ENCODE measurements at places on chromosomes 7 and 10. TPM values are rescaled to one million over a fixed set of nuclear protein-coding genes. Genes with fewer than 3 reads are reported as not detected.

DNA sequence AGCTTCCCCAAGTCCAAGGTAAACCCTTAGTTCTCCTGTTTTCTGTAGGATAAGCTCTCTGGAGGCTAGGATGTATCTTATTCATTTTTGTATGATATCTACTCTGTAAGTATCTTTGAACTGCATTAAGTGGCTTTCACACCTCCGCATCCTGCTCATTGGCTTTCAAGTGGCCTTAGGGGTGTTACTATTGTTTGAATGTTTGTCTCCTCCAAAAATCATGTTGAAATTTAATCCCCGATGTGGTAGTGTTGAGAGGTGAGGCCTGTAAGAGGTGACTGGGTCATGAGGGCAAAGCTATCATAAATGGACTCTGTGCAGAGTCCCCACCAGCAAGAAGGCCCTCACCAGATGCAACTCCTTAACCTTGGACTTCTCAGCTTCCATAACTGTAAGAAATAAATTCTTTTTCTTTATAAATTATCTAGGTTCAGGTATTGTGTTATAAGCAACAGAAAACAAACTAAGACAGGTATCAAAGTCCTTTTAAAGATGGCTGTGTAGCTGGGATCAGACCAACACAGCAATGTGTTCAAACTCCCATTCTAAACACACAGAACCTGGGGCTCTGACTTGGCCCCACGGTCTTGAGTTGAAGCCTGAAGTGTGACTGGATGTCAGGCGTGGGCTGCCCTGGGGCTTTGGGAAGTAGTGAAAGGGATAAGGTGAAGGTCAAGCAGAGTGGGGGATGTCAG lies 25.9 kb downstream of the TBXAS1 start:
- no peak for DNase-seq

DNA sequence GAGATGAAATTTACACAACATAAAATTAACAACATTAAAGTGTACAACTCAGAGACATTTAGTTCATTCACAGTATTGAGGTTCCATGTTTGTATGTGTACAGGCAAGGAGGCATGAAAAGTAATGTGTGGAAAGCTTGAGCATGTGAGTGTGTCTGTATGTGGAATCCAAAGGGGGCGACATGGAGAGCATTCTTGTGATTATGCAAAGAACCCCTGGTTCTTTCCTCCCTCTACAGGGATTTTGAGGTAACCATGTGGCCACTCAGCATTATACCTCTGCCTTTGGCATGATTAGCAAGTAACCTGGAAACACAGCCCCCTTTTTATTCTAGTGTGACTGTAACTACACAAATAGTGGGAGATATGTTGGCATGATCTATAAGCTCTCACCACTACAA lies 21.0 kb downstream of the OR2F1 start:
- no peak for DNase-seq

GRCh38 chr10:734481-734880 lies 45.0 kb upstream of the DIP2C start:
- no peak for DNase-seq

- DNase-seq, result no peak
These were observed 35.0 kb downstream of the CCDC146 start for GRCh38 chr7:77157446-77157845.

GRCh38 chr7:29194594-29195427 lies at the start of gene CHN2:
Gene CHN2, plus strand, starts transcription at chr7:29194775.
- peak; percentile 81 for DNase-seq

DNA sequence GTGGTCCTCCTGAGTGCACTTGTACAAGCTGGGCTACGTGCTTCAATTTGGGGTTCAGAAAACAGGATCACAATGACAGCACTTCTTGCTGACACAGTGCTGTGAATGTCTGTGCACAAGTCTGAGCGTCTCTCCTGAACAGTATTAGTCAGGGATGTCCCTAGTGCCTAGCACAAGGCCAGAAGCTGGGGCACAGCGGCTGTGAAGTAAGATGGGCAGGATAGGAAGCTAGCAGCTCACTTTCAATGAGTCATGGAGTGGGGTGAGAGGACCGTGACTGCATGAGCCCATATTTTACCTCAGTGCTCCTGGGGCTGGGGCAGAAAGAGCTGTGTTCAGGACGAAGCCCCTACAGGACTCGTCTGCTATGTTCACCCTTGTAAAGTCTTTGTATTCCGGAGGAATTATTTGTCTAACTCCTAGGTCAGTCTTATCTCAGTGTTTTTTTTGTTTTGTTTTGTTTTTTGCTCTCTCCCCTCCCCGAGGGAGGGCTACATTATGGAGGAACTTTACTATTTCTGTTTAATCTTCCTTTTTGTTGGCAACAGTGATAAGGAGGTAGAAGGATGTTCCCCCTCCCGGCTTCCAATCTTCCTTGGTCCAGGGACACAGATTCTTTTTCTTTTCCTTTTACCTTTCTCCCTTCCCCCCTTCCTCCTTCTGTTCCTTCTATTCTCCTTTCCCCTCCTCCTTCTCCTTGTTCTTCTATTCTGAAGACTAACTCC lies 2.8 kb upstream of the LRMDA start:
- no peak for DNase-seq

DNA sequence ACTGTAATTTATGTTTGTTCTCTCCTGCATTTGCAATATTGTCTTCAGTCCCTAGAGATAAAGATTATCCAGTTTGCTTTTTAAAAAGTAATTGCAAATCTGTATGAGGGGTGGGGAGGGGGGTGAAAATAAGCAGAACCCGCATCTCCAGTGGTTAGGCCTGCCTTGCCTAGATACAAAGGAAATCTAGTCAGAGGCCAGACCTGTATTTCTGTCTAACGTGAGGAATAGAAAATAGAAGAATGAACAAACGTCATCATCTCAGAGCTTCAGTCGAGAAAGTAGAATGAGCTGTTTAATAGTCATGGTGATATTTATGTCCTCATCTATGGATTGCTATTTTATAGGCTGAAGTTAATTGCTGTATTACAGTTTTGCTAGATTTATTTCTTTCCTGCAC lies 284.2 kb downstream of the BICC1 start:
- DNase-seq, result no peak

DNA sequence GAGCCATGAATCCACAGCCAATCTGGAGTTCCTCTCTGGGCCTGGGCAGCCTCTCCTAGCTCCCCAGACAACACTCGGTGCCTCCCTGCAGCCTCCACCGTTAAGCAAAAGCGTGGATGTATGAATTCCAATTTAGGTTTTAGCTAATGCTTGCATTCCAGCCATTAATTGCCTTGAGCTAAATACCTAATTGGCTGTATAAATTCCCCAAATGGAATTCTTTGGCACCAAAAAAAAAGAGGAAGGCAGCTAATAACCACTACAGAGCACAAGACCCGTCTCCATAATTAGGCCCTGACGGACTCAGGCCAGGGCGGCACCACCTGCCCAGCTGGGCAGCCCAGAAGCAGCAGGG lies 140.5 kb downstream of the PTPRN2 start:
- no peak for DNase-seq

DNA sequence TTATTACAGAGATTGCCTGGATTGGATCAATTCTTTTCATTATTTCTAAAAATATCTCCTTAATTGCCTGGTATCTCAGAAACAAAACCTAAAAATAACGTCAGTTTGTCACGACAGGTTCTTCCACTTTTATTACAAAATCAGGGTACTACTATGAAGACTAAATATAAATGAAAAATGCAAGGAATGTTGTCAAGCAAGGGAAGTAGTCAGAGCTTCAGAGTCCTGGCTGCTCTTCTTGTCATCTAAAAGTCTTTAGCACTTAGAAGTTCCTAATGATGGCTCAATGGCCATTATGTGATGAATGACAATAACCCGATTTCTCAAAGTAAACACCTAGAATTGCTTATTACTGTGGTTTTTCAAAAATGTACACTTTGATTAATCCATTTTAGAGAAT lies 192.2 kb downstream of the SEMA3A start:
- DNase-seq, result no peak

DNA sequence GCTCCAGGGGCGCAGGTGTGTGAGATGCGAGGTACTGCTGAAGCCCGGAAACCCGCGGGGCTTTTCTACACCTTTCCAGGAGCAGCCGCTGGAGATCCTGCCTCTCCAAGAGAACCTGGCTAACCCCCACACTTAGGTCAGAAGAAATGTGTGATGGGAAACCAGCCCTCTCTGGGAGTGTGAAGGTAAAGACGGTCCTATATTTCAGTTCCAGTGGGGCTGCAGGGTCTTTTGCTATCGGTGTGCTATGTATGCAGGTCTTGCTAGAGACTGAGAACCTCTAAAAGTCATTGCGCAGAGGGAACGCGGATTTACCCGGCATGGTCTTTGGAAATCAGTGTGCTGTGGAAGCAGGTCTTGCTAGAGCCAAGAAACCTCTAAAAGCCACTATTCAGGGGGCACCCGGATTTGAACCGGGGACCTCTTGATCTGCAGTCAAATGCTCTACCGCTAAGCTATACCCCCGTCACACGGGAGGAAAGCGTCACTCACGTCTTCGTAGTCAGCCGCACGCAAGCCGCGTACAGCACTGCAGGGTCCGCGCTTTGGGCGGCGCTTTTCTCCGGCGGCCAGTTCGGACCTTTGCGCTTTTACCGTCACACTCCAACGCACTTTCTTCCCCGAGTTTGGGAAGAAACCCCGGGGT lies 46.0 kb downstream of the ZNF777 start:
- DNase-seq, result peak; percentile 84

- no peak for DNase-seq
These were observed 136.3 kb downstream of the MAPK8 start for GRCh38 chr10:48442809-48443177.

- DNase-seq, result no peak
These were observed 56.4 kb upstream of the ECHDC3 start for GRCh38 chr10:11685787-11686218.

DNA sequence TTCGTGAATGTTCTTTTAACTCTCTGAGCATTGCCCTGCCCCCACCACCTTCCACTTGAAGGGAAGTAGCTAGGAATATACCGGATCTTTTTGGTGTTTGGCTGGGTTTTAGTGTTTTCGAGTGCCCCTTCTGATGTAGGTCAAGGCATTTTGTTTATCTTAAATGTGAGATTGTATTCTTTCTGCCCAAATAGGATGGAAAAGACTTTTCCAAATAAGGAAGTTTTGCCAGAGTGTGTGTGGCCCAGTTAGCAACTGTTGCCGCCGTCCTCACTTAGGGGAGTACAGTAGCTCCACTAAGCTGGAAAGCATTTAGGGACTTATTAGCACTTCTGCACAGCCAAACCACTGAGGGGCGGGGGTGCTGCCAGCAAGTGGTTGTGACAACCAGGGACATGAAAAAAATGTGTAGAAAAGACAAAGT lies 29.8 kb upstream of the VCL start:
- no peak for DNase-seq

GRCh38 chr7:37945336-37945735 lies 24.9 kb downstream of the EPDR1 start:
- no peak for DNase-seq

- no peak for DNase-seq
These were observed 29.2 kb upstream of the ADGRA1 start for GRCh38 chr10:133058331-133059092.

DNA sequence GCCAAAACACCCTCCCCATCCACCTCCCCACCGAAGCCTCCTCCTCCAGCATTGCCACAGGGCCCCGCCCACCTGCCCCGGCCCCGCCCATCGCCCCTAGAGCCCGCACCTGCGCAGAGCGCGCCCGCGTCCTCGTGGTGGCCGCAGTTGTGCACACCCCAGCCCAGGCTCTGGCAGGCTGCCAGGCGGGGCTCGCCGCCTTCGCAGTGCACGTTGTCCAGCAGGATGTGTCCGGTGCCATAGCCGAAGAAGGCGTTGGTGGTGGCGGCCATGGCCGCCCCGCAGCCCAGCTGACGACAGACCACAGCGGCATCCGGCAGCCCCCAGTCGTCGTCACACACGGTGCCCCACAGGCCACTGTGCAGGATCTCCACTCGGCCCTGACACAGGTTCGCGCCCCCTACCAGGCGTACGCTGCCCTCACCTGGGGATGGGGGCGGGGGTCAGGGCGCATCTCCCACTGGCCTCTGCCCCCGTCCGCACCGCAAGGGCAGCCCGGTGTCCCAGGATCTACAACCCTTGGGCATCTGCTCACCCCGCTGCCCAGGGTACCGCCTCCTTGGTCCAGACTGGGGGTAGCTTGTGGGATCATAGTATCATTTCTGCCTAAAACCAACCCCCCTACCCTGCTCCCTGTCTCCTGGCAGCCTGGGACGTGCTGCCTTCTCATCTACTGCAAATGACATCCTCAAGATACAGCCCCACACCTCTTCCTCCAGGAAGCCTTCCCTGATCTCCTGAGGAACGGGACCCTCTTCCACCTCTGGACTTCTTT lies 11.9 kb downstream of the SSC4D start:
- peak; percentile 94 for DNase-seq

DNA sequence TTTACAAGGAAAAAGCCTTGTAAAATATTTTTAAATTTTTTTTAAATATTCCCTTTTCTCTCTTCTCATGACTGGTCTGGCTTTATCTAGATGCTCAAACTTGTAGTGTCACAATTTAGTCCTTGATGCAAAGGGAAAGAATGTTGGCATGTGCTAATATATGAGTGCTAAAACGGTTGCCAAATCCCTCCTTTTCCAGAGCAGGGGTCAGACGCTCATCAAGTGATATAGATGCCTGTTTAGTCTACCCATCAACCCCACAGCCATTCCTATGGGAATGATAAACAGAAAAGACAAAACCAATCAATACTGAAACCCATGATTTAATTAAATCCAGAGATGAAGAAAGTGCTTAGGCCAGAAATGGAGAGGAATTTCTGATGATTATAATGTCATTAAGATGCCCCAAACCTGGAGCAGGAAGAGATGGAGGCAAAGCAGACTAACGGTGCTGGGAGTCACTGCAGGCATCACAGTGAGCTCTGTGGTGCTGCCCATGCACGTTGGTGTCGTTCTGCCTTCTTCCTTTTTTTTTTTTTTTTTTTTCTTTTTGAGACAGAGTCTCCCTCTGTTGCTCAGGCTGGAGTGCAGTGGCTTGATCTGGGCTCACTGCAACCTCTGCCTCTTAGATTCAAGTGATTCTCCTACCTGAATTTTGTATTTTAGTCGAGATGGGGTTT lies 210.1 kb upstream of the STK17A start:
- DNase-seq, result no peak

GRCh38 chr7:30912021-30912730 lies 523 bp downstream of the AQP1 start:
- peak; percentile 62 for DNase-seq

DNA sequence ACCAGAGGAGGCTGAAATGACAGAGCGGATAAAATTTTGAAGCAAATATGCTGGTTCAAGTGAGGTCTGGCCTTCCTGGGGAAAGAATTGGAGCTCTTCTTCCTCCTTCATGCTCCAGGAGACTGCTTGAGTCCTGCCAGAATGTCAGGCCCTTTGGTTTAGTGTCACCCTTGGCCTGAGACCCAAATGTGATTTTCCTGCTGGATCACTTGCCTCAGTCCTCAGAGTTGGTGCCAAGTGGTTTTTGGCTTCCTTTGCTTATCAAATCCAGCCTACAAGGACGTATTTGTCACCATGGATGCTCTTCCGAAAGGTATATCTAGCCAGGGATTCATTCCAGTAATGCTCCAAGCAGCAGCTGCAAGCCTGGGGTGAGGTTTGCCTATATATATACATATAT lies 118.4 kb downstream of the PLPP4 start:
- no peak for DNase-seq

Gene STARD3NL
- total RNA-seq, result 37.6 TPM

Gene OPN1SW
- not detected for total RNA-seq

Gene IL2RA
- total RNA-seq, result 2.4 TPM

Gene PDZD7
- 1.6 TPM for total RNA-seq

Gene WDR86
- 2.8 TPM for total RNA-seq

Gene STN1
- 24.2 TPM for total RNA-seq

Data from aorta (tissue), 5 donors.